ENCODE measurements at places on chromosomes 2 and 18. TPM values are rescaled to one million over a fixed set of nuclear protein-coding genes. Genes with fewer than 3 reads are reported as not detected.

- DNase-seq, result no peak
Measured at GRCh38 chr2:81195774-81196382, 891.3 kb upstream of the LRRTM1 start.

- DNase-seq, result no peak
Measured at GRCh38 chr2:118056801-118057200, 31.5 kb upstream of the INSIG2 start.

GRCh38 chr2:240911641-240912265 is 5.6 kb downstream of the CROCC2 start:
- no peak for DNase-seq

DNA sequence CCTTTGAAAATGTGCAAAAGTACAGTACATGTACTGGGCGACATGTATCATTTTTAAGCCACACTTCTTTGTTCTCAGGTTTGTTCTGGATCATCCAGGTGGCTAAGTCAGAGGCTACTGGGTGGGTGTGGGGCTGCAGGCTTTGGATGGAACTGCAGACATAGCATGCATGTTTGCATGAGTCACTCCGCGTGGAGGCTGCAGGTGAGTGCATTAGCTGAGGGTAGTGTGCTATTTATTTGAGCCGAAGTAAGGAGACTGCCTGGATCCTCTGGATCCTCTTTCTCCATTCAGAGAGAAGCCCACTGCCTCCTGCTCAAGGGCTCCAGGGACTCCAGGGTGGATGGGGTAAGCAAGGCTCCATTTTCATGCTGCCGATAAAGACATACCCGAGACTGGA is 9.4 kb upstream of the NEURL3 start:
- no peak for DNase-seq

DNA sequence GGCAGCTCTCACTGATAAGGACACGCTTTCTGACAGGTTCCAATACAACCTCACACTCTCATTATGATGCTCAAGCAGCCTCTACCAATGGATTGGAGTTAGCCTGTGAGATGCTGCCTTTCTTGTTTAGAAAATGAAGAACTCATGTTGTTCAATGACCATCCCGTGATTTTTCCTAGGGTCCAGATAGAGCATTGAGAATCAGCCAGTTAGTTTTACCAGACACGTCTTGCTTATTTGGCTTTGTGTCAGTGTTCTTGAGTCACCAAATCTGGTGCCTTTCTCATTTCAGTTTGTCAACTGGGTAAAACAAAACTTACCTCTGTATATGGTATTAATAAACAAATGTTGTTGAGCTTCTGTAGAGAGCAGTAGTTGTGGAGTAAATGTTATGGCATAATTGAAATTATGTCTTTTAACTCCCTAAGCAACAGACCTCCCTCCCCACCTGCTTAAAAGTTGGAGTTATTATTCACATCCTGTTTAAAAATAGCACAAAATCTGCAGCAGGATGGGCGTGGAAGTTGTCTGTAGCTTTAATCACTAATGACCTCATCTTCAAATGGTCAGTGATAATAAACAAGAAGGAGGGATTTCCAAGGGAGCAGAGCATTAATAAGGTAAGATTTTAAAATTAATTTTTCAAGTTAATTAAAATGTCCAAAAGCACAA is 167.3 kb downstream of the HRH4 start:
- DNase-seq, result no peak

DNA sequence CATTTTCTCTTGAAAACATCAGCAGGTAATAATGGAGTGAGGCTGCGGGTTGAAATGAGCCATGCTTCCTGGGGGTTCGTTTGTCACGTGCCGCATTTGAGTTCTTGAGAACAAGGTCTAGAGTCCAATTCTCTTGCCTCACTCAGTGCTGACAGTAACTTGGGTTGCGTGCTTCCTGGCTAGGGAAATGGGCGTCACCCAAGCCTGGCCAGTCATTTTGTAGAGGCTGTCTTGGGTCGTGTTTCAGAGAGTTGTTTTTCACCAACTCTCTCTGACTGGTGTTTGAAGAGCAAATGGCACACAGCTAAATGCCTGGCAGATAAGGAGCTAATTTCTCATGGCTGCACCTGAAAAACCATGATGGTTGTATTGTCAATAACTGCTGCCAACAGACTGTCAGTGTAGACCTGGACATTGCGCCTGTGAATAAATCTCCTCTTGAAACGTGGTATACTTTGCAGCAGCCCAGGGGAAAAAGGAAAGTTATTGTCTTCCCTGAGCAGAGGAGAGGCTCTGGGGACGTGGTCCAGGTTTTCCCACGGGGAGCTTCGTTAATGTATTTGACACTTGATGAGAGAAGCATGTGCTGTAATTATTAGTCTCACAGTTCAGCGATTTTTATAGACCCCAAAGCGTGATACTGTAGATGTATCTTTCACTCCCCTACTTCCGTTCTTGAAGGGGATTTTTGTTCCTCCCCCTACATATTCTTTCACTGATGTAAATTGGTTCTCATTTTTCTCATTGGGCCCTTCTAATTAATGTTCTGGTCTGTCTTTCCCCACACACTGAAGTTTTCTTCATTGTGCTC is 196.0 kb downstream of the FHOD3 start:
- DNase-seq, result no peak

- DNase-seq, result no peak
Measured at GRCh38 chr18:23738151-23738550, 48.9 kb downstream of the LAMA3 start.

- DNase-seq, result no peak
Measured at GRCh38 chr2:56195563-56195962, 11.8 kb downstream of the CCDC85A start.

GRCh38 chr18:75161256-75162028 is 47.5 kb downstream of the PTGR3 start:
- no peak for DNase-seq

DNA sequence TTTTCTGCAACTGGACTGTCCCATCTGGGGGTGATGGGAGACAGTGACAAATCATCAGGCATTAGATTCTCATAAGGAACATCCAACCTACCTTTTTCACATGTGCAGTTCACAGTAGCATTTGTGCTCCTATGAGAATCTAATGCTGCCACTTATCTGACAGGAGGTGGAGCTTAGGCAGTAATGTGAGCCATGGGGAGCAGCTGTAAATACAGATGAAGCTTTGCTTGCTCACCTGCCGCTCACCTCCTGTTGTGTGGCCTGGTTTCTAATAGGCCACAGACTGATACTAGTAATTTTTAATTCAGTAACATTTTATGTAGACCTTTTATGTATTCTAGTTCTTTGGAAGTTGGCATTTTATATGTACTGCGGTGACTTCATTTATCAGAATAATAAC is 180.1 kb upstream of the SPOPL start:
- DNase-seq, result no peak

DNA sequence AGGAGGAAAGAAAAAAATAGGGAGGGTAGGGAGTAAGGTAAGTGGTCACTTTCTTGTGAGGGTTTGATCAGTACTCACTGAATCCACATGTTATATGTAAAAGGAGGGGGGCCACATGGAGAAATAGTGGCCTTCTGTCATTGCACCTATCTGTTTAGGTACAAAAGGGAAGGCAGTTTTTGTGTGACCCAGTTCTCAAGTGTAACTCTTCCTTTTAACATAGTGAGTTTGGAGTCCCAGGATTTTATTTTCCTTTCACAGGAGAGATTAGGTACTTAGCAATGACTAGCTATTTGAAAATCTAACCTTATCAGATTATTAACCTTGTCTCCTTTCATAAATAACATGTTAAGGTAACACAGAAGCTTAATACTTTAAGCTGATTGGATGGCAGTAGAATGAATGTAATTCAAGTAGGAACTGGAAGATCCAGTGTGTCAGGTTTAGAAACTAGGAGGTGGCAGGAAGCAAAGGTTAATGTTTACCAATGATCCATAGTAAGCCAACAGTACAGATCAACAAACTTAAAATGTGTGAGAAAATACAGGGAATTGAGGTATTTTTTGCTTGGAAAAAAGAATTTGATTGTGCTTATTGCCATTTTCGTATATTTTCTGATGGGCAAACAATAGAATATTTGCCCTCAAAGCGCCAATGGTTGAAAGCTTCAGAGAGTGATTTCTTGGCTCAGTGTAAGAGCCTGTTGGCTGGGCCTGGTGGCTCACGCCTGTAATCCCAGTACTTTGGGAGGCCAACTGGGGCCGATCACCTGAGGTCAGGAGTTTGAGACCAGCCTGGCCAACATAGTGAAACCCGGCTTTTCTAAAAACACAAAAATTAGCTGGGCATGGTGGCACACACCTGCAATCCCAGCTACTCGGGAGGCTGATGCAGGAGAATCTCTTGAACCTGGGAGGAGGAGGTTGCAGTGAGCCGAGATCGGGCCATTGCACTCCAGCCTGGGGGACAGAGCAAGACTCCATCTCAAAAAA is 11.3 kb downstream of the HNMT start:
- no peak for DNase-seq

- DNase-seq, result no peak
Measured at GRCh38 chr2:108575132-108575966, 41.1 kb downstream of the LIMS1 start.

IAH1 gene
- 36.6 TPM for total RNA-seq

GEN1 gene
- 21.7 TPM for total RNA-seq

LBX2 gene
- 9.3 TPM for total RNA-seq

IL1F10 gene
- not detected for total RNA-seq

SERPINB11 gene
- total RNA-seq, result not detected

ELP2 gene
- total RNA-seq, result 111 TPM

PAX3 gene
- not detected for total RNA-seq

DSC1 gene
- total RNA-seq, result not detected
